ENCODE measurements at places on chromosomes 7 and 10.

DNA sequence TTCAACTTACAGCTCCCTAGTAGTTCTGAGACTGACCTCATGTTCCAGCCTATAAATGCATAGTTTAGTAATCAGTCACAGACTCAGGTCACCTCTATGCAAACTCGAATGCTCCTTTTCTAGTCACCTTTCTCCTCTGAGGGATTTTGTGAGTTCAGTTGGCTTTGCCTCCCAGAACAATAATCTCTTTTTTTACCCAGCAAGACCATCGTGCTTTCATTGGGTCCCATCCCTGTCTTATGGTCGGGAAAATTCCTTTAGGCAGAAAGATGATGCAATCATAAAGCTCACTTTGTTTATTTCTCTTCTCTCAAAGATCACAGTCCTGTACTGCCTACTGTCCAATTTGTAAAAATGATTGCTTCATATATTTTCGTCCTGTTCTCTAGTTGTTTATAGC is 38.4 kb downstream of the TWIST1 start:
- no peak for DNase-seq

DNA sequence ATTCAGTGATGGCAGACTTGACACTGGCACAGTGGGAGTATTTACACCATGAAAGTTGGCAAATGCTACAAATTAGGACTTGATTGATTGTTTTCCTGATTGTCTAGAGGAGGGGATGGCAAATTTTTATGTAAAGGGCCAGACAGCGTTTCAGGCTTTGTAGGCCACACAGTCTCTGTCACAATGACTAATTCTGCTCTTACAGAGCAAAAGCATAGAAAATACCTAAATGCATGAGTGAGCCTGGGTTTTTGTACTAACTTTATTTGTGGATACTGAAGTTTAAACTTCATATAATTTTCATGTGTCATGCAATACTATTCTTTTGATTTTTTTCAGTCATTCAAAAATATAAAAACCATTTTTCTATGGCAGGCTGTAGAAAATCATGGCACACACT is 9.0 kb upstream of the ARMS2 start:
- DNase-seq = no peak

- no peak for DNase-seq
Observed at GRCh38 chr10:7697426-7697825, 5.7 kb upstream of the ITIH2 start.

DNA sequence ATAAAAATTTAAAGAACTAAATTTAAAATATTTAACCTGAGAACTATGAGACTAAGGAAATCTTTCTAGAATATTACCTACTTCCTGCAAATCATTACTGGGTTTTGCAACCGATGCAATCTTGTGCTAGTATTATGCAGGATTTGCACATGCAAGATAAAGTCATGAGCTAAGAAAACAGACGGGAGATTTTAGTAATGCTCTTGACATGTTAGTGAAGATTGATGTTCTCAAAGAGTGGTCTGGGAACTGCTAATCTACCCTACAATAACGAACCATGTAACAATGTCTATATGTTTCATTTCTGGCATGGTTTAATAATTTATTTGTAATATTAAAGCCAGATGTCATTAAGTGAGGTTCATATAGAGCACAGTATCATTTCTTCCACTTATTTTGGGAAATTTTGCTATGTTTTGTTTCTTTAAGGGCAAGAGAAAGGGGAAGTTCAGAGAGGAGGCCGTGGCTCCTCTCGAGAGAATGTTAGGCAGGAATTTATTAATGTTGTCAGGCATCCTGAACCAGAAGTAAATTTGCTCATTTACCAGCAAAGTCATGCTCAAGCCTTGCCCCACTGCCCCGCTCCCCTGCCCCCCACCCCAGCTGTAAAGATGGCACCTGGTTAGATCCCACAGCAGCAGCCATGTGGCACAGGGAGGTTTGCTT is 22.8 kb downstream of the LRRC17 start:
- DNase-seq = no peak

DNA sequence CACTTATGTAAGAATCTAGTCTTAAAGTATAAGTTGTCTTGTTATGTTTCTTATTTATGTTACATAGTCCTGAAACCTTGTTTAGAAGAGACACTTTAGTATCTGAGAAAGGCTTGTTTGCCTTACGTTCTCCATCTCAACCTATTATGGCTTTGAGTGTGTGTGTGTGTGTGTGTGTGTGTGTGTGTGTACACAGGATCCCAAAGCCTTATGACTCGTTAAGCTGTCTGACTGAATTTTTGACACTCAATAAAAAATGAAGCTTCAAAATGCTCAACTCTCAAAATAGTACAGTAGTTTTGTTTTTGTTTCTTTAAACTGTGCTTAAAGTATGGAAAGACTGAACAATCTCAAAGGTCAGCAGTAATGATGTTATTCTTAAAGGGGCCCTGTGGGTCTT is 18.0 kb downstream of the CALU start:
- DNase-seq = no peak

DNA sequence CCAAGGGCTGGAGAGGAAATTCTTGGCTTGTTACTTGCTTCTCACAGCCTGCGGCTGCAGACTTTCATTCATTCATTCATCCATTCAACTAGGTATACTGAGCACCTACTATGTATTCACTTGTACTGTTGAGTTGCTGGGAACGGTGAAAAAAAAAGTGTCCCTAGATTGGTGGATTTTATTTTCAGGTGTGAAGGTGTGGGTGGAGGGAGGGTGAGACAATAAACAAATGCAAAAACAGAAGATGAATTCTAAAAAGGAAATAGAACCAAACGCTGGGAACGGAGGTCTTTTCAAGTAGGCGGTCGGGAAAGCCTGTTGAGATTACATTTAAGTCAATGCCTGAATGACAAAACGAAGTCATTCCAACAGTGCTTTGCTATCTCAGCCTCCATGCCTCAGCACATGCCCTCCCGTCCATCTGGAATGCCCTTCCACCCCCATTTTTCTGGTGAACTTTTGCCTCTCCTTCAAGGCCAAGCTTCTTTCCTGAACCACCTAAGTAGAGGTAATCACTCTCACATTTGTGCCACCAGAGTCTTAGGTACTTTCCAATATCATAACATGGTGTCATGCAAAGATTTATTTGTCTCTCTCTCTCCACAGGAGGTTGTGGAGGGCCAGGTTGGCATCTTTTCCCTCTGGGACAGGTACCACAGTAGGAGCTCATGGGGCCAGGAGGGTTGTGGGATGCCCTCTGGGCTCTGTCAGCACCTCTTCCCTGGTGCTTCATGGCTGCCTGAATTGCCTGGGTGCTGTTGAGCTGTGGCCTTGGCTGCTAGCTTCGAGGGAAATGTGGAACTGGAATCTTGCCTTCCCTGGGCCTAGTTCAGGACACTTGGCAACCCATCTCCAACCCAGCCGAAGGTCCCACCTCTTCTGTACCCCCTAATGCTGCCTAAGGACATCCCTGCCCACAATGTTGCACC is 5.5 kb downstream of the NKX2-3 start:
- no peak for DNase-seq

GRCh38 chr7:141649137-141649864 is 52.7 kb downstream of the DENND11 start:
- no peak for DNase-seq

DNA sequence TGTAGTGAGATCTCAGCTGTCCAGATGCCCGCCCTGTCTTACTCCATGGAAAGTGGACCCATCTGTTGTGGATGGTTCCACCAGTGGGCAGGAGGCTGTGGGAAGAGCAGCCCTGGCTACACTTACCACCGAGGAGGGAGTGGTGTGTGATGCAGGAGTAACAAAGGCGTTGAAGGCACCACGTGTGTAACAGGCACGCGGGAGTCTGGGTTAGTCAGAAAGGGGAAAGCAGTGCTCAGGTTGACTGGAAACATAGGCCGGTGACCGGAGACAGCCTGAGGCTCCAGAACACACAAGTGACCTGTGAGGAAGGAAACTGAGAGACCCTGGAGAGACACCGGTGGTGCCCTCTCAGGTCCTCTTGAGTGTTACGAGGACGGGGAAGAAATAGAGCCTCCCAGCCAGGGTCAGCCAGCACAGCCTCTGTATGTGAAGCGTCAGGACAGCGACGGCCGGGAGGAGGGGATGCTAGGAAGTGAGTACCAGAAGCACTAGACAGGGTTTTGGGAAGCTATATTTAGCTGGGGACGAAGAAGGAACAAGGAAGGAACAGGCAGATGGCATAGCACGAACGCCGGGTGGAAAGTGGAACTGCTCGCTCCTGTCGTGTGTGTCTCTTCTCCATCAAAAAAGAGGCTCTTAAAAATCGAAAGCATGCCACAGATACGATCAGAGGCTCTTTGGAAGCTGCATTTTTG is 51.7 kb downstream of the DAGLB start:
- peak; percentile 1 for DNase-seq

- no peak for DNase-seq
Observed at GRCh38 chr7:47211519-47211973, 370.4 kb downstream of the TNS3 start.

DNA sequence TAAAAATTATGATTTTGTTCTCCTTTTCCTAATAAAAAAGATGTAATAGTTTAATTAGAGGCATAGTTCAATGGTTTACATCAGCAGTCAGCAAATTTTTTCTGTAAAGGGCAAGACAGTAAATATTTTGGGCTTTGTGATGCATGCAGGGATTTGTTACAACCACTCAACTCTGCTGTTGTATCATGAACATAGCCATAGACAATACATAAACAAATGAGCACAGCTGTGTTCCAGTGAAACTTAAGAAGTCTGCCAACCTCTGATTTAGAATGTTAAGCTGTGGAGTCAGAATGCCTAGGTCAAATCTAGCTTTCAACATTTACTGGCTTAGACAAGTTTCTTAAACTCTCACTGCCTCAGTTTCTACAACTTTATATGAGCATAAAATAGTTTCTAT is 31.6 kb downstream of the ASZ1 start:
- DNase-seq = no peak

DNA sequence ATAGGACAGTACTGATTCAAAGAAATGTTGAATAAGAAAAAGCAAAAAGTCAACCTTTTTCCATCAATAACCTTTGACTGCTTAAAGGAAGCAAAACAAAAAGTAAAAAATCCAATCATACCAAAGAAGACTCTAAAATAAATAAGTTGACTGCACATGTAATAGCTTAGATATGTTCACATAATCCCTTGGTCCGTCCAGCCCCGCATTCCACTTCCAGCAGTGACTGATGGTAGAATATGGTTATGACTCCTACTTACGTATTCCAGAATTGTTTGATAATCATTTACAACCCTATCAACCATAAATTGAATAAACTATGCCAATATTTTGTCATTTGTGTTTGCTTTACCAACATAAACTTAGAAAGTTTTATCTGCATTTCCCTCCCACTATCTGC is 77.9 kb downstream of the CTNNA3 start:
- DNase-seq = no peak

DNA sequence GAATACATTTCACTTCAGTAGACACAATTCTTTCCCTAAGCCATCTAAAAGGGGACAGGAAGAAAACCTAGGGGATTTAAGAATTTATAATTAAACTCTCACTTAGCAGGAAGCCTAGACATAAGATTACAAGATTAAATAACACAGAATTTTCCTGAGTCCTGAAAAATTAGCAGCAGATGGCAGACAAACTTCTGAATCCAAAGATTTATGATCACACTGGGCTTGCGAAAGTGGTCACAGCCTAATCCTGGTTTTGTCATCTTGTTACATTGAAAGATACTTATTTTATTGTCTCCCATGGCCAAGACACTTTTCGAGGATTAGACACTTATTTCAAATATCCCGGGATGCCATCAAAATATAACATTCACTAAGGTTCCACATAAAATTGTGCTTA is 2.9 kb downstream of the ERLIN1 start:
- DNase-seq = no peak

DNA sequence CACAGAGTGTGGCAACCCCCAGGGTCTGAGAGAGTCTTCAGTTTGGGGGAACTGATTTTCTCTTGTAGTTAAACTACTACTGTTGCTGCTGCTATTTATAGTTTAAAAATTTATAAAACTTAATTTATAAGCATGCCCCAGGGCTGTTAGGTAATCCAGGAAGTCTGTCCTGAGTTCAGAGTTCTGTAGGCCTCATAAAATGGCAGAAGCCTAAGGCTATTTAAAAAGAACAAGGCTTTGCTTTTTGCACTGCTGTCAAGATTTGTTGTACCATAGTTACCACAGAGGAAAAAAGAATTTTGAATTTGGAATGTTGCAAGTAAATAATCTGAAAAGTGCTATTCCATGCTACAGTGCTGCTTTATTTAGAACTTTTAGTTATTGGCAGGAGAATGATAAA is 66.1 kb downstream of the AGK start:
- DNase-seq = no peak

DNA sequence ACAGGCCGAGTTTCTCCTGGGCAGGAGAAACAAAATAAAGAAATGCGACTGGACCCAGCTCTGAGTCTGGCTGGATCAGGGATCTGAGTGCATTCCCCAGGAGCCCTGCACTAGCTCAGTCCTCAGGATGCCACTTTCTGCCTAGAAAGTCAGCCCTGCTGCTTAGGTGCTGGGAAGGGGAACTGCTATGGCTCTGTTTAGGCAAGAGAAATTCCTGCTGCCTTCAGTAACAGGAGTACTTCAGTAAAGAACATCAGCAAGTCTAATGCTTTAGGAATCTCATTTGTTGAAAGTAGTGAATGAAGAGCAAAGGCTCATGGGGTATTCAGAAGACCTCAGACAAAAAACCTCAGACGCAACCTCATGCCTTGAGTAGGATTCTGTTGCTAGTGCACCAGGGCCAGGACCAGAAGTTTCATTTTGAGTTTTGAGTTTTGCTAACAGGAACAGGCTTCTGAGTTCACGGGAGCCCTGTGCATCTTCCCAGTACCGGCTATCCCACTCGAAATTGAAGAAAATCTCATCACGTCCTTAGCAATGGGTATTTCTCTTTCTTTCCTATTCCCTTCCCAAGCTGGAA is 170.8 kb upstream of the CDCA7L start:
- no peak for DNase-seq

DNA sequence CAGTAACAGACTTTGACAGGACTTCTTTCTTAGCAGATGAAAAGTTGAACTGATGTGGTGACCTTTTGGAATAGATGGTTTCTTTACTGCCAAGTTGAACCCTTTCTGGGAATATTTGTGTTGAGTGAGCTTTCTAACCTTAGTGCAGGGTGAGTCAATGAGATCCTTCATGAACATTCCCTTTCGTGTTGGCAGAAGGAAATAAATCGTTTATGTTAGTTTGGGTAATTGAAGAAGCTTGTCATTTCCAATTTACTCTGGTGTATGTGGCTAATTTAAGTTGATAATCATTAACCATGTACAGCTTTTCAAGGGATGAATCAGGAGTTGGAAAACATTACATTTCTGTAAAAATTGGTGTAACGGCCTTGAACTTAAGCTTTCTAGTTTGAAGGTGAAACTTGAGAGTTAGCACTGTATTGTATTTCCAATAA is 43.4 kb downstream of the PTTG1IP2 start:
- DNase-seq = no peak

DNA sequence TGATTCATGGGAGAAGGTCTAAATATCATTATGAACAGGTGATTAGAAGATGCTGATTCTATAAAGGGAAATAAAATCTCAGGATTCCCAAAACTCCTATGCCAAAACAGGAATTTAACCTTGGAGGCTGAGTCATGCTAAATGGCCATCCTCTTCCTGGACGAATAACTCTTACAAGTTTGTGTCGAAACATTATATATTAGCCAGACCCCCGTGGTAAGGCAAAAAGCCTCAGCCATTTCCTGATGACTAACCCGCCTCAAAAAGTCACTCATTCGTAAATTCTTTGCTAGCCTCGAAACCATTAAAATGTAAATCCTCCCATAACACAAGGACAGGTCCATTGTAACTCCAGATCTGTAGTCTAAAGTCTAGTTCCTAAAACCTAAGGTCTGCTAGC is 32.0 kb downstream of the CUL2 start:
- no peak for DNase-seq

Measured in SIG-M5 (cell line).